ENCODE measurements at places on chromosomes 2 and 18.

- DNase-seq, result peak; percentile 49
Observed at GRCh38 chr18:75247611-75248421, 37.2 kb downstream of the TSHZ1 start.

GRCh38 chr2:112153501-112153900, 15.3 kb downstream of the FBLN7 start:
- DNase-seq, result no peak

- DNase-seq, result no peak
Observed at GRCh38 chr2:164770421-164770916, 71.2 kb downstream of the COBLL1 start.

DNA sequence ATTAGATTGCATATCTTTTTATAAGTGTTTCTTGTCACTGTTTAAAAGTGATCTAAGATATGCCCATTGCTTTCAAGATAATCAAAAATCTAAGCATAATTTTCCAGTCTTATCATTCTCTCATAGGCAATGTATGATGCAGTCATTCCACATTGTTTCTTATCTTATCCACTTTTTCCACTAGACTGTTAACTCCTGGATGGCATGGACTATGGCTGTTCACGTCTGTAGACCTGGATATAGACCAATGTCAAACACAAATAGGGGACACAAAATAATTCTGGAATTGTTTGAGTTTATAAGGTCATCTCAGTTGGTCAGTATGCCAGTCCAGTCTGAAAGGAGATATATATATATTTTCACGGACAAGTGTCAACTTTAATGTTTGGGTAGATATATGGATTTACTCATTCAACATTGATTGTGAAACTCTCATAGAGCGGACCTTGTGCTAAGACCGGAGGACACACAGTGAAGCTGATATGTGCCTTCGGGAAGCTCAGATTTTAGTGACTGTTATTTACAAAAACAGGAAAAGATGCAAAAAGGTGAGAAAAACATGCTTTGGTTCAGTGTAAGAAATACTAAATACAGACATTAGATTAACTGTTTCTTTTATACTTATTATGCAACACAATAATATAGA, 689.4 kb upstream of the SLC8A1 start:
- no peak for DNase-seq

DNA sequence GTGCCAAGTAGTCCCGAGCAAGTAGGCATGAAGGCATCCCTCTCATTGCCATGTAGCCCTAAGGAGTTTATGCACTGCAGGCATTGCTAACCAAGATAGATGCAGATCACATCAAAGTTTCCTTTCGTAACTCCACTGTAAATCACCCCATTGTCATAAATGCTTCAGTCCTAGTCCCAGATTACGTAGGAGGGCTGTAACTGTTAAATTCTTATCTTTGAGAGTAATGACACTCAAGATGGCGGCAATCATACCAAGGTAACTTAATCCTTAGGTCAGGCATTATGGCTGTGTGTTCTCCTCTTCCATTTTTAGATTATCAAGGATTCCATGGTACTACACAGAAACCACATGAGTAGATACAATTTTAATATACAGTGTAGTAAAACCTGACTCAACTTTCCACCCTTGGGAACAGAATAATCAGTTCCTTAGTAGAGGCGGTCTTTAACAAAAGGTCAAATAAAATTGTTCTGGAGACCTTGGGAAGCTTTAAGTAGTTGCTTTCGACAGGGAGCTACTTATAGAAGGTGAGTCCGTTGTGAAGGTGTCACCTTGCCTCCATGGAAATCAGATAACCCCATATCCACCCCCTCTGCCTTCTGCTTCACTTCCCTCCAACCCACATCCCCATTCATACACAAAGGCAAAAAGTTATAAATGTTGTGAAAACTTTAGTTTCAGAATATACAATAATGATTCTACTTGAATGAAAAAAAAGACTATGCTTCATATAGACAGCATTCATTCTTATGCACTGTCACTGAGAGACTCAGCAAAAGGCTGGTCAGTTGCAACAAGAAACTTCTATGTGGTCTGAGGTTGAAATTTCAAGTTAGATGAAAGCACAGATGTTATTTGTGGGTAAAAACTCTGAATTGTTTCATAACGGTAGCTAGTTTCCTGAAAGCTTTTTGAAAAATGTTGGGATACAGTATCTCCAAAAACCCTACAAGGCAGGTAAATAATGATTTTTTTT, 64.8 kb upstream of the GALNT5 start:
- peak; percentile 23 for DNase-seq

- DNase-seq, result no peak
Observed at GRCh38 chr2:73911548-73912208, 15.0 kb upstream of the DGUOK start.

GRCh38 chr2:239866778-239867177, 158.4 kb downstream of the NDUFA10 start:
- DNase-seq, result no peak

GRCh38 chr2:119442226-119442619, 10.6 kb downstream of the TMEM37 start:
- DNase-seq, result no peak

- peak; percentile 9 for DNase-seq
Observed at GRCh38 chr2:159476329-159476728, 140.0 kb downstream of the BAZ2B start.

- DNase-seq, result no peak
Observed at GRCh38 chr2:23375448-23375847, 9.5 kb upstream of the KLHL29 start.

GRCh38 chr2:119432851-119433522, 1.3 kb downstream of the TMEM37 start:
- DNase-seq, result no peak

GRCh38 chr2:219281588-219281987, 2.4 kb downstream of the DNAJB2 start:
- no peak for DNase-seq

DNA sequence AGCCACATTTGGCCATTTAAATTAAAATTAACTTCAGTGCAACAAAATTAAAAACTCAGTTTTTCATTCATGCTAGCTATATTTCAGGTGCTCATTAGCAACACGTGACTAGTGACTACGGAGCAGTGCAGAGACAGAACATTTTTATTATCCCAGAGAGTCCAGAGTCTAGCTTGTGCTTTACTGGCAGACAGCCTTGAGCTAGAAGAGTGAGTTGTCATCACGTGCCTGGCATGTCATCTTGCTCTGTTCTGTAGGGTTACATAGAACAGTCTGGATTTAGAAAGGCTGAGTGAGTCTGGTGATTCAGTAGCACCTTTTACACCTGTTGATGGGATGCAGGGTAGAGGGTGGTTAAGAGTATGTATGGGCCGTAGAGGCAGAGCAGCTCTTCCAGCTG, 136.9 kb upstream of the IL1R2 start:
- DNase-seq, result no peak

- no peak for DNase-seq
Observed at GRCh38 chr2:3460831-3461800, 58.2 kb downstream of the ADI1 start.

DNA sequence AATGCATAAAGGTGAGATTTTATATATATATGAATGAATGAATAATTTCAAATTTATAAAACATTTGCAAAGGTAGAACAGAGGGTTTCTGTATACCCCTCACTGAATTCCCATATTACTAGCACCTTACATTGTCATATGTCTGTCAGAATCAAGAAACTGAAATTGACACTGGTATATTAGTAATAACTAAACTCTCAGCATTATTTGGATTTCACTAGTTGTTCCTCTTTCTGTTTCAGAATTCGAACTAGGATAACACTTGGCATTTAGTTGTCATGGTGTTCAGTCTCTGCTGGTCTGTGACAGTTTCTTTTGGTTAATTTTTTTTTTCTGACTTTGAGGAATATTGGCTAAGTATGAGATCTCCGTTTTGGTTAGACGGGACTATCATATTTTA, 275.9 kb downstream of the DCC start:
- no peak for DNase-seq

DNA sequence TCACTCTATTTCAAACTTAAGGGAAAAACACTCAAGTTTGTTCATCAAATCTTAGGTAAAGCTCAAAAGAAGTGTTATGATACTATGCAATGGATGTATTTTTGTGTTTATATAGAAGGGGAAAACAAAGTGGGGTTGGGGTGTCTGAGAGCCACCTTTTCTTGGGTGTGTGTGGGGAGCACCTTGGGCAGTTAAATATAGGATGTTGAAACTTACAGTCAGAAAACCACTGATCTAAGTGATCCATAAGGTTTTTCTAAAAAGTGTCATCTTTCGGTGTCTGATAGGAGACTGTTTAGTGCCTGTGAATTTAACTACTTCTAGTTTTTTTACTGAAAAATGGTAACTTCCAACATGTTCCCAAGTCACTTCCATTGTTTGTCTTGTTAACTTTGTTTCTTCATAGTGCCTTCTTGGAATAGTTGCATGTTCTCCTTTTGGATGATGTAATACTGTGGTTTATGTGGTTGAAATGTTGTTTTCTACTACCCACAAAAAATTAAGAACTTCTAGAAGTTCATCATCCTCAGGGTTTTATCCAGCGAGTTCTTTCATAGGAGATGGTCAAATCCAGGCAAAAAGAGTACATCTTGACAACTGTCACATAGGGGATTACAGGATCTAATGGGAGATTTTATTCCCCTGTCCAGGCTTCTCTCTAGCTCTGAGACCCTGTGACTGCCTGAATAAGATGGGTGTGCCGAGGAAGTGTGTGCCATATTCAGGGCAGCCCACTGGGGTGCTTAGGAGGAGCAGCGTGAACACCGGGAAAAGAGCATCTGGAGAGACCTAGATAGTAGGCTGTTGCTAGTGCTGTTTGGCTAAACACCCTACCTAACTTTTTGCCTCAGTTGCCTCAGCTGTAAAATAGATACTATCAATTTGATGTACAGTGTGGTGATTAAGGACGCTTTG, 46.2 kb downstream of the CAB39 start:
- DNase-seq, result peak; percentile 93

All from AG10803 (cell line).